Stimulated activated CD4-positive, alpha-beta T cell treated with anti-CD3 and anti-CD28 coated beads, Interleukin-1b, Interleukin-23, amount 100 ng/mL, for 1 hour (primary cell): ENCODE measurements at places on chromosomes 6 and 20.

- DNase-seq: no peak
Measured at GRCh38 chr6:168226061-168226752, 93.4 kb downstream of the DACT2 start.

- DNase-seq: no peak
Measured at GRCh38 chr20:44731657-44732056, 14.0 kb upstream of the KCNK15 start.

DNA sequence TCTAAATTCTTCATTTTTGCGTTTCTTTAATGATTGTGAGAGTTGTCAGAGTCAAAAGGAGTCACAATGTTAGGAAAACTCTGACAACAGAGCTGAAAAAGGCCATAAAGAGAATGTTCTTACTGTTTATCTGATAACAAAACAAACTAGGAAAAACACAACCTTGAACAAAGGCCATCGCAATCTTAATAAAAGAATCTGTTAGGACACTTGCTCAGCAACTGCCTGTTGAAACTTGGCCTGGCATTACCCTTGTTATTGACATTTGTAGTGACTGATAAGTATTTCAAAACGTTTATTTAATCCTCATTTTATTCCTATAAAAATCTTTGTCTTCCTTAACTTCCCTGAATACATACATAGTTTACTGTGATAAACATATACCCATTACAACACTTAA is 15.7 kb downstream of the GSTA1 start:
- no peak for DNase-seq

DNA sequence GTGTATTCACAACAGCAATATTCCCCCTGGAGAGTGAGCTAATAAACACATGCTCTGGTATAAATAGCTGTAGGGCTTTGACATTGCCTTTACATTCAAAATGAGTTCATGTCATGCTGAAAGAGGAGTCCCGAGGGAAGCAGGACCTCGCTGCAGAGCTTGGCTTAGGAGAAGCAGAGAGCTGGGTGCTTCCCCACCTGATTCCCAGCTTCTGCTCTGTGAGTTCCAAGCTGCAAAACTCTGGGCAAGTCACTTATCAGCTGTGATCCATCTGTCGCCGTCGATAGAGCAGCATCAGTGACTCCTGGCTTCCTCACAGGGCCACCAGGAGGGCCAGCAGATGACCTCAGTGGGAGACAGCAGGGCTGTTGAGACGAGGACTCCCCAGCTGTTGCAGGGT is 241.8 kb downstream of the ANKRD60 start:
- no peak for DNase-seq

GRCh38 chr20:35527122-35527769 is 2.2 kb downstream of the C20orf173 start:
- no peak for DNase-seq

DNA sequence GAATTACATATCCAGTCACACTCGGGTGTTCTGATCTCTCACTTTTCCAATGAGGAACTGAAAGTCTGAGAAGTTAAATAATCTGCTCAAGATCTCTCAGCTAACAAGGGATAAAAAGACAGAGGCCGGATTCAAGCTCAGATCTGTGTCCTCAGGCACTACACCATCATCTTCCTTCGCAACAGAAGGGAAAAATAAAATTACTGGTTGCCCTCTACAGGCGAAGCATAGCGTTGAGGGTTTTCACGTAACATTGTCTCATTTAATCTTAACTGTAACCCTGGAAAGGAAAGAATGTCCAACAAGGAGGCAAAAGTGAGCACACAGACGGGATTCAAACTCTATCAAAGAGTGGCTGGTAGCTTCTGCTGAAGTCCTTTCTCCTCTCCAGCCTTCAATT is 67.8 kb upstream of the ANKEF1 start:
- no peak for DNase-seq

DNA sequence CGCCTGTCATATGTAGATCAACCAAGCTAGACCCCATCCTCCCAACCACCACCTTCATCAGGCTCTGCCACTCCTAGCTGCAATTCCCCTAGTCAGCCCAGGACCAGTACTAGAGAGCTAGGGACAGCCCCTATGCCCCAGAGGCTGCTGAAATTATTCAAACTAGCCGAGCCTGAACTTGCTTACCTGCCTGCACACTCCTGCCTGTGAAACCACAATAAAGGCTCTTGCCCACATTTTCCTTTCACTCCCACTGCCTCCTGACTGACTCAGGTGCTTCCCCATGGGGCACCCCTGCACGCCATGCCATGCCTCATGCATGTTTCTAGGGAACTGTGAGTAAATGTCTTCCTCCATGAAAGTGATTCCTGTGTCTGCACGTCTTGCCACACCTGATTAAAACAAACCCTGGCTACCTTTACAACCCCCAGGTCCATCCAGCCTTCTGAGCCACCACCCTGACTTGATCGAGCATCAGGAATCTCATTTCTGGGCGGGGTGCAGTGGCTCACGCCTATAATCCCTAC is 66.5 kb upstream of the IER3 start:
- peak; percentile 57 for DNase-seq

- DNase-seq: no peak
Measured at GRCh38 chr6:170147832-170148708, 142.8 kb downstream of the DLL1 start.

DNA sequence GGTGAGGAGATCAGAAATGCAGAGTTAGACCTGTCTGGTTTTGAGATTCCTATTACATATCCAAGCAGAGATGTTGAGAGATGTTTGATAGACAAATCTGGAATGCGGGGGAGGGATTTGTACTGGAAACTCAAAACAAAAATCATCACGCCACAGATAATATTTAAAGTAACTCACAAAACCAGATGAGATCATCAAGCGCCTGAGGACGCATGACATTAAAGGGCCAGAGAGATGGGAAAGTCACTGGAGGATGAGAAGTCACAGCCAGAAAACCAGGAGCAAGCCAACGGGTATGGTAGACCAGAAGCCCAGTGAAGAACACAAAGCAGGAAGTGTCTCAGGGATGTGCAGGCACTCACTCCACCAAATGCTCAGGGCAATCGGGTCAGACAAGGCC is 87.7 kb downstream of the DLL1 start:
- DNase-seq: no peak

GRCh38 chr6:106702046-106702445 is 72.7 kb downstream of the QRSL1 start:
- DNase-seq: no peak
